ENCODE measurements at places on chromosomes 13 and 19.

- no peak for DNase-seq
Measured at GRCh38 chr13:30943881-30944280, 11.4 kb downstream of the TEX26 start.

GRCh38 chr13:103812558-103812957 lies 746.3 kb upstream of the SLC10A2 start:
- no peak for DNase-seq

GRCh38 chr13:30004204-30004603 lies 153.8 kb upstream of the UBL3 start:
- no peak for DNase-seq

GRCh38 chr13:112250788-112251445 lies 125.2 kb upstream of the SPACA7 start:
- no peak for DNase-seq

- no peak for DNase-seq
Measured at GRCh38 chr13:71068041-71068440, 799.0 kb downstream of the DACH1 start.

DNA sequence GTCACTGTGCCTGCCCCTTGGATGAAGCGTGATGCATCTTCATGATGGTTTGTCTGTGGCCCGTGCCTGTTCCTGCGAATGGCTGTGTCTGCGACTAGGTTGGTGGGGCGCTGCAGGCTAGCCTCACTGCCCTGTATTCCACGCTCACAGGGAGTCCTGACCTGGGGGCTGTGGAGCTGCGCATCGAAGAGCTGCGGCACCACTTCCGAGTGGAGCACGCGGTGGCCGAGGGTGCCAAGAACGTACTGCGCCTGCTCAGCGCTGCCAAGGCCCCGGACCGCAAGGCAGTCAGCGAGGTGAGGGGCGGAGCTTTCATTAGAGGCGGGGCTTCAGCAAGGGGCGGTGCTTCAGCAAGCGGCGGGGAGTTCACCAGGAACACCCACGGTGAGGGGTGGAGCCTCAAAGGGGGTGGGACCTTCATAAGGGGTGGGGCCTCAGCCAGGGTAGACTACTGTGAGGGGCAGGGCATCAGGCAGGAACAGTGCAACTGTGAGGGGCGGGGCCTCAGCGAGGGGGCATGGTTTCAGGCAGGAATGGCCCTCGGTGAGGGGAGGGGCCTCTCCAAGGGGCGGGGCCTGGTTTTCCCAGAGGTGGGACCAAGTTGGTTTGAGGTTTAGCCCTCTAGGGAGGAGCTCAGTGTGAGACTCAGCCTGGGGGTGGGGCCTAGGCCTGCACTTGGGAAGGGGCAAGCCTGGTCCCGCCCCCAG lies 17.2 kb downstream of the PKN1 start:
- peak; percentile 94 for DNase-seq

DNA sequence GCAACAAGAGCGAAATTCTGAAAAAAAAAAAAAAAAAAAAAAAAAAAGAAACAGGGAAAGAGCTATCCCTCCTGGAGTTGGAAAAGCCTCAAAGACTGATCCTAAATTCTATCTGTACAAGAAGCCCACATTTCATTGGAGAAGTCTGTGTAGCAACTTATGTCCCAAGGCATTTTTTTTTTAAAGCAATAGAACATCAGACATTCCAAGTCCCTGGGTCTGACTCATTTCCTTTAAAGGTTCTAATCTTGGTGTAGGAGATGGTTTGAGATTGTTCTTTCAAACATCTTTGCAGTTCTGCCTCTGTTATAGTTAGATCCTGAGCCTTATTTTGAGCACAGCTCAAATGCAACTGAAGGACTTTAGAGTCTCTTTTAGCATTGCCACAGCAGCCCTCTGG lies 706.5 kb upstream of the MIR17HG start:
- DNase-seq, result no peak

DNA sequence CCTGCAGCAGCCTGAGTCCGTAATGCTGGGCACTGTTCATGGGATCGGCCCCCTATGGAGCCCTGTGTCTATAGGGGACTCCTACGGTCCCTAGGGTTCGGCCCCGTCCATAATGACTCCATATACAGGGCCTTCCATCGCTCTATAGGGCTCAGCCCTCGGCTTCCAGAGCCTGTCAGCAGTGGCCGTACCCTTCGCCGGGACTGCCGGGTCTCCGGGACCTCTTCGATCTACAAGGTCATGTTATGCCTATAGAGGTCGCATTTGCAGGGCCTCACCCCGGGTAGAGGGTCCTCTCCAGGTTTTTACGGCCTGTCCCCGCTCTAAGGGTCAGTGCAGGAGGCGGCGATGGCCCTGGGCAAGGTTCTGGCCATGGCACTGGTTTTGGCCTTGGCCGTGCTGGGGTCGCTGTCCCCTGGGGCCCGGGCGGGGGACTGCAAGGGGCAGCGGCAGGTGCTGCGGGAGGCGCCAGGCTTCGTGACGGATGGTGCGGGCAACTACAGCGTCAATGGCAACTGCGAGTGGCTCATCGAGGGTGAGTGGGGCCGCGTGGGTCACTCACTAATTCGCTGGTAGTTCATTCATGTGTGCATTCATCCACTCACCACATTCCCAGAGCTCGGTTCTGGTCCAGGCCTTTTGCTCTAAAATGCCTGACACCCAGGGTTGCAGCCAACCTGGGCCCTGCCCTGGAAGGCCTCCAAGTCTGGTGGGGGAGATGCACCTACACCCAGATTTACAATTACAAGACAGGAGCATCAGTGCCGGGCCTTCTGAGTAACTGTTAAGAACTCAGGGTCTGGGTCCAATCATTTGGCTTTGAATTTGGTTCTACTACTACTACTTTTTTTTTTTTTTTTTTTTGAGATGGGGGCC lies 699 bp downstream of the MEGF8 start:
- peak; percentile 72 for DNase-seq

DNA sequence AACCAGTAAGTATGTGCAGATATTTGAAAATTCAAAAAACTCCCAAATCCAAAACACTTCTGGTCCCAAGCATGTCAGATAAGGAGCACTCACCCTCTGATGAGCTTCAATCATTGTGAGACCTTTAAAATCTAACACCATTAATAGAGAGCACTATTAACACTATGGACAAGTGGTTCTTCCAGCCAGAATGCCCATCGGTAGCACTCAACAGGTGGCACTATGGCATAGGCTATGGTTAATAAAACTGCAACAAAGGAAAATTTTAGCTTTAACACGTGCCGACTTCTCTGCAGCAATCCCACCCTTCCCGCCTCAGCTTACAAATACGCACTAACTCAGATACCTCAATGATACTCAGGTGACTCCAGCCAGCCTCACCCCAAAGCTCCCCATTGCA lies 62.3 kb downstream of the COL4A2 start:
- no peak for DNase-seq

GRCh38 chr19:9995084-9995483 lies 15.2 kb downstream of the COL5A3 start:
- no peak for DNase-seq

GRCh38 chr13:99403458-99403971 lies 96.3 kb upstream of the GPR183 start:
- DNase-seq, result no peak

DNA sequence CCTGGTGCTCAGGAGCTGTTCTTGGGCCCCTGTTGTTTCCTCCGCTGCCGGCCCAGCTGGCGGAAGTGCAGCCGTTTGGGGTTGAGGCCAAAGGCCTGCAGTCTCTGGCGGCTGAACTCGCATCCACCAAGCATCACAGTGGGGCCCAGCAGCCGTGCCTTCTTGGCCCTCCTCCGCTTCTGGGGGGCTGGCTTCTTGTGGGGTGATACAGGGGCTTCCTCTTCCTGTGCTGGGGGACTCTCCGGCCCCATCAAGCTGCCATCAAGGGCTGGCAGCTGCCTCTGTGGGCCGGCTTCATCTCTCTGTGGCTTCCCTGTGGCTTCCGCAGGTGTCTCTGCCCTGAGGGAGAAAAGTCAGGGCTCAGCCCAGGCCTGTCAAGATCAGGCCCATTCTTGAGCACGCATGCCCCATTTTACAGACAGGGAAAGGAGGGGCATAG lies 10.3 kb downstream of the ATG4D start:
- no peak for DNase-seq

GRCh38 chr13:96982672-96983071 lies 11.6 kb downstream of the OXGR1 start:
- no peak for DNase-seq

DNA sequence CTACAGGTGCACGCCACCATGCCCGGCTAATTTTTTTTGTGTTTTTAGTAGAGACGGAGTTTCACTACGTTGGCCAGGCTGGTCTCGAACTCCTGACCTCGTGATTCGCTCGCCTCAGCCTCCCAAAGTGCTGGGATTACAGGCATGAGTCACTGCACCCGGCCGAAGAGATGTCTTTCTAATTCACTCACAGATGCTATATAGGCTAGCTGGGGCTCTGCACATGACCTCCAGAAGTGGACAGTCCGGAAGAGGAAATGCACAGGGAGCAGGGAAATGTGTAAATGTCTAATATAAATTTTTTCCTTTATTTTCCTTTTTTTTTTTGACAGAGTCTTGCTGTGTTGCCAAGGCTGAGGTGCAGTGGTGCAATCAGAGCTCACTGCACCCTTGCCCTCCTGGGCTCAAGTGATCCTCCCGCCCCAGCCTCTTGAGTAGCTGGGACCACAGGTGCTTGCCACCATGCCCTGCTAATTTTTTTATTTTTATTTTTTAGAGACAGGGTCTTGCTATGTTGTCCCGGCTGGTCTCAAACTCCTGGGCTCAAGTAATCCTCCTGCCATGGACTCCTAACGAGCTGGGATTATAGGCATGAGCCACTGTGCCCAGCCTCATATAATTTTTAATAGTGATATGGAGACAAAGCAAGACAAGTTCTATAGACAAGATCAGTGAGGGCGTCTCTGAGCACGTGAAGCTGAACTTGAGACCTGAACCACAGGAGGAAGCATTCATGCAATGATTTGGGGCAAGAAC lies 8.4 kb downstream of the GIPC1 start:
- DNase-seq, result no peak

DNA sequence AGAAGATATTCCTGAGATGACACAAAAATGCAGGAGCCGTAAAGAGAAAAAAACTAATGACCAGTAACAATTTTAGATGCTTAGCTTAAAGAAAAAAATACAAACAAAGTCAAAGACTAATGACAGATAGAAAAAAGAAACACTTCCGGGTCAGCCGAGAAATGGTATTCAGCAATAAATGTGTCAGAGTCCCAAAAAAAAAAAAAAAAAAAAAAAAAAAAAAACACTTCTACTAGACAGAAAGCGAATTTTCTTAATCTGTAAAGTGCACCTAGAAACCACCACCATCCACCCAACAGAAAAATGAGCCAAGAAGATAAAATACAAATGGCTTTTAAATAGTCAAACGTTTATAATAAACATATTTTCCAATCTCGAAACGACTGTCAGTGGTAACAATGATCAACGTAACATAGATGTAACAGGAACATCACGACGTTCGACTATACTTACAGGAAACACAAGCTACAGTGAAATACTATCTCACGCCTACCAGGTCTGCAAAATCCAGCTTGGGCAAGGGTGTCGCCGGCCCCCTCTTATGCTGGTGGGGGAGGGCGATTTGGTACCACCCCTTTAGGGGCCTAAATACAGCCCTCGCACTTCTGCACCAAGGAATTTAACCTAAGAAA lies 10.6 kb downstream of the ABHD17A start:
- peak; percentile 64 for DNase-seq

- DNase-seq, result no peak
Measured at GRCh38 chr19:52473655-52474350, 20.4 kb downstream of the ZNF578 start.

DNA sequence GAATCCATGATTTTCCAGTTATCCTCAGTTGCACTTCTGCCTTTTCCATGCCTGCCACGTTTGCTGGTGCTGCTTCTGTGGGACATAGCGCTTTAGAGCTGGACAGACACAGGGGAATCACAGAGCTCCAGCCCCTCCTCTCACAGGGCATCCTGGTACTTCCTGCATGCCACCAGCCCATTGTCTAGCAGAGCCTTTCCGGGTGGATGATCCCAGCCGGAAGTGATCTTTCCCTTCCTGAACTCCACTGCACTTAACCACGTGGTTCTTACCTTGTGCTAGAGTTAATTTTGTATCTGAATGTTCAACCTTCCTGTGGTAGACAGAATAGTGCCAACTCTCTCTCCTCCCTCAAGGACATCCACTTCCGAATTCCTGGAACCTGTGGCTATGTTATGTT lies 12.6 kb upstream of the OLFM4 start:
- DNase-seq, result no peak

DNA sequence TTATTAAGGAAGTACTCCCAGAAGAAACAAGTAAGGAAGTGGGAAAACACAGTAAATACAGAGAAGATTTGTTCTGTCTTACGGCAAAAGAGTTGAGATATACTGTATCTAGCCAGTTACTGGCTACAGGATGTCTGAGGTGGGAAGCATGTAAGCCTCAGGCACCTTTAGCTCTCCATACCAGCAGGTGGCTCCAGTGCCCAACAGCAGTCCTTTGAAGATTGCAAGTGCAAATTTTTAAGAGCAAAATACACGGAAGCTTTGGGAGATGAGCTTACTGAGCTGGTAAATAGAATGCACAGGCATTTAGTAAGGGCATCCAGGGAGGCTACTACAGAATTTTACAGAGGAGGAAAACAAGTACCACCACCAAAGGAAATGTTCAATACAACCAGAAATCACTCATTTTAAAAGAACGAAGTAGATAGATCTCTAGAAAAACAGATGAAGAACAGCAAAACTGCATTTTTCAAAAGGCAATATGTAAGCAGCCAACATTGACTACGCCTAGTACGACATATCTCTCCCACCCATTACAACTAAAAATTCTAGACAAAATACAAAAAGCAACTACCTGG lies 57.9 kb upstream of the VSTM2B start:
- DNase-seq, result peak; percentile 79

GRCh38 chr13:63190742-63191141 lies 1775.1 kb upstream of the PCDH20 start:
- DNase-seq, result no peak

- DNase-seq, result no peak
Measured at GRCh38 chr13:110506859-110507566, 54.5 kb downstream of the RAB20 start.

DNA sequence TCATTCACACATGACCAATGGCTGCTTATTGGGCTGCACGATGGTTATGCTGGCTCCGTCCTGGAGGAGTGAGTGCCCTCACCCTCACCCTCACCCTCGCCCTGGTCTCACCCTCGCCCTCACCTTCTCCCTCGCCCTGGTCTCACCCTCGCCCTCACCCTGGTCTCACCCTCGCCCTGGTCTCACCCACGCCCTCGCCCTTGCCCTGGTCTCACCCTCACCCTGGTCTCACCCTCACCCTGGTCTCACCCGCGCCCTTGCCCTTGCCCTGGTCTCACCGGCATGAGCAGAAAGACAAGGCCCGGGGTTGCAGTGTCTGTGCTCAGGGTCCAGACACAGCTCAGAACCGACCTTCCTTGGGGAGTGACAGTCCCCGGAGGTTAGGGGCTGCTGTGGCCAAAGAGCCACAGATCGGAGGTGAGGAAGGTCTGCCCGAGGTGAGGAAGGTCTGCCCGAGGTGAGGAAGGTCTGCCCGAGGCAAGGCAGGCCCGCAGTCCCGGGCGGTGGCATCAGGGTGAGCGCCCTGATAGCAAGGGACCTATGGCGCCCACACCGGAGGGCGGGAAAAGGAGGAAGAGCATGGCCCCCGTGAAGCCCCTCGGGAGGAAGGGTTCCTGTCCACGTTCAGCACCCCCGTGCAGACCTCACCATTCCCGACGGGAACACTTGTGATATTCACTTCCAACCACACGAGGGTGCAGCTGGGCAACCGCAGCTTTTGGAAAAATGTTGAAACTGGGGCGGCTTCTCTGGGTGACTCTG lies 65.6 kb downstream of the MCF2L start:
- no peak for DNase-seq

GRCh38 chr13:107534548-107534947 lies 680.8 kb downstream of the LIG4 start:
- no peak for DNase-seq
